ENCODE measurements at places on chromosomes 12 and 14.

DNA sequence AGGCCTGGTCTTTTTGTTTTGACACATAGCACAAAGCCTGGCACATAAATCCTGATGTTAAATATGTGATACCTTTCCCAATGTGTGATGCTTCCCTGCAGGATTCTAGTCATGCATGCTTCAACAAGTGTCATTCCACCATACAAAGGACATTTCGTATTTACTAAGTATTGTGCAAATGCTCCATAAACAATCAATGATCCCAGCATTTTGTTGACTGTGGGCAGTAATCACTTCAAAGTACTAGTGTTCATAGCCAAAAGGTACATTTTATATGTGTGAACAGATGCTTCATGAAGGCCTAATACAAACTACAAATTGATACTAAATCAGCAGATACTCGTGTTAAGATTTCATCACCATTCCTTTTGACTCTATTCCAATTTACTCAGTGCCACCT is 4.4 kb downstream of the CCNB1IP1 start:
- no peak for DNase-seq

- no peak for DNase-seq
These were observed 7.9 kb upstream of the C1RL start for GRCh38 chr12:7116916-7117315.

- no peak for DNase-seq
These were observed 193.0 kb downstream of the MON2 start for GRCh38 chr12:62659453-62660295.

DNA sequence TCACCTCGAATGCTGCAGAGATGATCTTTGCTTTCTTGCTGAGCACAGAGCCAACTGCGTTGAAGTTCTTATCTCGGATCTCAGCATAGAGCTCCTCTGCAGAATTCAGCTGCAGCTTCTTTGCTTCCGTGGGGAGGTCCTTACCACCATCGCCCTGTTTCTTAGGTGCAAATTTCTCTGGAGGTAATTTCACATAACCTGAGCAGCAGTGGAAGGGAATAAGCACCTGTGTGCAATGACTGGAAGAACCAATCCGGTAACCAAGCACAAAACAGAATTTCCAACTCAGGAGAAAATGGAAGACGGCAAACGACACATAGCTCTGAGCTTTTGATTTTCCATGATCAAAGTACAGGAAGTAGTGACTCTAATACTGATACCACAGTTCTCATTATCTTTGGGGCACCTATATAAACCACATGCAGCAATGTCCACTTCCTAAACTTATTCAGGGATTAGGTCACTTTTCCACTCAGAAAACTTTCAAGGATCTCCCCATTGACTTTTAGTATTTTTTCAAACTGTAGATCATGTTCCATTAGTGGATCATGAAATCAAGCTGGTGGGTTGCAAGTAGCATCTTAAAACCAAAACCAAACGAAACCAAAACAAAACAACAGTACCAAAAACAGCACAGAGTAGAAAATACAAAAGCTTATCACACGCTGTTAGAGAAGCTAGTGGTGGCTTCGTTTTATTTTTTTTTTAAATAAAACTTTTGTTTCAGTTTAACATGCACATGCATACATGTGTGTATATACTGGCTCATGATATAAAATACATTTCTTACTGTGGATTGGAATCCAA is 18.9 kb upstream of the DIABLO start:
- no peak for DNase-seq

GRCh38 chr14:70652871-70653270 is 11.2 kb downstream of the TTC9 start:
- DNase-seq = no peak

GRCh38 chr14:67416810-67417209 is 4.8 kb upstream of the PLEK2 start:
- DNase-seq = no peak

GRCh38 chr12:92987846-92988621 is 58.9 kb upstream of the EEA1 start:
- DNase-seq = no peak

DNA sequence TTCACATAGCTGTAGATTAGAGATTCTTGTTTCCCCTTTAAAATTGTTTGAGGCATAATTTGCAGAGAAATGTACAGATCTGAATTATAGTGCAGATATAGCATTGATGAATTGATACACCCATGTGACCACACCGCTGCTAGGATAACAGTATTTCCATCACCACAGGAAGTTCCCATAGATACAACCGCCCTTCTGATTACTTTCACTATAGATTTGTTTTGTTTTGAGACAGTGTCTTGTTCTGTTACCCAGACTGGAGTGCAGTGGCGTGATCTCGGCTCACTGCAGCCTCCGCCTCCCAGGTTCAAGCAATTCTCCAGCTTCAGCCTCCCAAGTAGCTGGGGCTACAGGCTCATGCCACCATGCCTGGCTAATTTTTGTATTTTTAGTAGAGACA is 8.8 kb upstream of the ASPG start:
- DNase-seq = no peak

GRCh38 chr12:12190087-12190809 is 76.6 kb downstream of the LRP6 start:
- no peak for DNase-seq

DNA sequence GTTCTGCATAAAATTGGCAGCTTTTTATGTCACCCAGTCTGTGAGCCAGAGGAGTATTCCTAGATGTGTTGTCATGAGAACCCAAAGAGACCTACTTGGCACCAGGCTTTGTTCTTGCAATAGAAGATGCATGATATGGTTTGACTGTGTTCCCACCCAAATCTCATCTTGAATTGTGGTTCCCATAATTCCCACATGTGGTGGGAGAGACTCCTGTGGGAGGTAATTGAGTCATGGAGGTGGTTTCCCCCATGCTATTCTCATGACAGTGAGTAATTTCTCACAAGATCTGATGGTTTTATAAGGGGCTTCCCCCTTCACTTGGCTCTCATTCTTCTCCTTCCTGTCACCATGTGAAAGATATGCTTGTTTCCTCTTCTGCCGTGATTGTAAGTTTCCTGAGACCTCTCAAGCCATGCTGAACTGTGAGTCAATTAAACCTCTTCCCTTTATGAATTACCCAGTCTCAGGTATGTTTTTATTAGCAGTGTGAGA is 572.0 kb upstream of the ATP2B1 start:
- no peak for DNase-seq

DNA sequence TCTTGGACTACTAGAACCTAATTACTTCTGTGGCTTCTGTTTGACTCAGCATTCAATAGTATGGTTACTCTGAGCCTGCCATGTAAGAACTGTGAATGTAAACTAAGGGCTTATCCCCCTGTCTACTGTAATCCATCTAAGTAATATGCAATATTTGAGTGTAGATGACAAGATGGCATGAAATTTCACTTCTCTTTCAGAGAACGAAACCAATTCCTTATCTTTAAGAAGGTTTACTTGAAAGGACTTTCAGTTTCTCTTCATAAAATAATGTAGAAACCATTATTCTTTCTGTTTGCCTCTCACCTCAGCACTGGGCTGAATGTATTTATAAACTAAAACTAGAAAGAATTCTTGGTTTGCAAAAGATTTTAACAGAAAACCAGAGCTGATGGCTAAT is 60.4 kb upstream of the ARID2 start:
- DNase-seq = no peak

DNA sequence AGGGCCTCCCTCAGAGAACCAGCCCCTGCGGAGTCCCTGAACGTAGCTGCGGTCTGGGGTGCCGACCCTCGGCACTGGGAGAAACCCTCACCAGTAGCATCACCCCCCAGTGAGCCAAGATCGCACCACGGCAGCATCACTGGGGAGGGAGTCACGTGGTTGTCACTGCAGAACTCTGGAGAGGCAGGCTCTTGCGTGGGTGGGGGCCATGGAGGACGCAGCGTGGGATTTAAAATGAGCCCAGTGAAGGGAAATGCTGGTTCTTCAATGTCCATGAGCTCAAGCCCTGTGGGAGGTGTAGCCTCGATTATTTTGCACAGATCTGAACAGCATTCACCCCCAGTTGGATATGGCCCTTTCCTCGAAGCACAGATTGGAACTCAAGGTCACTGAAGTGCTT is 3.9 kb upstream of the GALNT9 start:
- DNase-seq = no peak

- DNase-seq = no peak
These were observed 259.9 kb downstream of the CEP128 start for GRCh38 chr14:80681651-80682050.

DNA sequence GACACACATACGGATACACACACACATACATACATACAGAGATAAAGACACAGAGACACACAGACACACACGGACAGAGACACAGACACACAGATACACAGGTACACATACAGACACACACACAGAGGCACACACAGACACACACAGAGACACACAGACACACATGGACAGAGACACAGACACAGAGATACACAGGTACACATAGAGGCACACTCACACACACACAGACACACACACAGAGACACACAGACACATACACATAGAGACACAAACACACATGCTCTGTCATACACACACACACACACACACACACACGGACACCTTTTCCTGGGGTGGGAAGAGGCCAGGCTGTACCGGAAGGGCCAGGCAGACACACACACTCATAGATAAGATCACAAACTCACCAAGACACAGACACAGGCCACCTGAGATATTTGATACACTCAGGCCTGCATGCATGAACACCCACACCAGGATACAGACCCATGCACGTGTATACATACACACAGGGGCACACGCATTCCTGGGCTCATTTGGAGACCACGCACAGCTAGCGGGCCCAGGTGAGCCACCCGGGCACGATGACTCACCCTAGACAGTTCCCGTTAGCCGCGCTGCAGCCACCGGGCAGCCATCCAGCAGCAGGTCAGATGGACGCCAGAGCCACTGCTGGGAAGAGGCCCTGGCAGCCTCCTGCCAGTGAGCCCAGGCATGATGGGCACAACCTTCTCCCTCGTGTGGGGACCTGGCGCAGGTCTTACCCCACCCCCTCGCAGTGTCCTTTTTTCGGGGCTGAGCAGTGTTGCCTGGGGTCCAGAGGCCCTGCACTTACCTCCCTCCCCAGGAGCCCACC is 1.8 kb upstream of the AHNAK2 start:
- no peak for DNase-seq

Data from stimulated activated CD8-positive, alpha-beta memory T cell treated with anti-CD3 and anti-CD28 coated beads, Interleukin-15, amount 100 ng/mL, for 24 hours (primary cell).